GM10248 (cell line): ENCODE measurements at places on chromosomes 3 and 15.

DNA sequence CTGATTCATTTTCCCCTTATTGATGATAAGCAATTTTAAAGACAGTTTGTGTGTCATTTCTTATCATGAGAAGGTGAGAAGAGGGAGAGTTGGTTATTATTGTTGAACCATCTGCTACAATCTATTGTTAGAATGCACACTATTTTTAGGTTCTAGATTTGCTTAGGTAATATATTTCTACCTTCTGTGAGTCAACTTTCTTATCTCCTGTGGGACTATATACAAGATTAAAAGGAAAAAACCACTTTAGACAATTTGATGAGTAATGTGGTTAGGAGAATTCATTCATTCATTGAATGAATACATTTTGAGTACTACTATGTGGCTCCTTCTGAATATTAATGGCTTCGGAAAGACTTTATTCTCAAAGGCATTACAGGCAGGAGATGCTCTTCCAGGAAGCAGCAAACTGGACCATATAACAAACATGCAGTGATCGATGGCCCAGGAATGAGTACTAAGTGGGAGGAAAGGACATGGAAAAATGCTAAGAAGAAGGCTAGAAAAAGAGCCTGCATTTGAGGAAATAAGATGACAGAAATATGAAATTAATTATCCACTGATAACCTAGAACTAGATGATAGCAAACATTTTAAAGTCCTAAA is 22.4 kb downstream of the SPTSSB start:
- DNase-seq = no peak

- DNase-seq = no peak
These were observed 66.6 kb upstream of the ARL8B start for GRCh38 chr3:5055357-5056110.

GRCh38 chr3:16824081-16824696 is 60.6 kb upstream of the PLCL2 start:
- DNase-seq = peak; percentile 28

DNA sequence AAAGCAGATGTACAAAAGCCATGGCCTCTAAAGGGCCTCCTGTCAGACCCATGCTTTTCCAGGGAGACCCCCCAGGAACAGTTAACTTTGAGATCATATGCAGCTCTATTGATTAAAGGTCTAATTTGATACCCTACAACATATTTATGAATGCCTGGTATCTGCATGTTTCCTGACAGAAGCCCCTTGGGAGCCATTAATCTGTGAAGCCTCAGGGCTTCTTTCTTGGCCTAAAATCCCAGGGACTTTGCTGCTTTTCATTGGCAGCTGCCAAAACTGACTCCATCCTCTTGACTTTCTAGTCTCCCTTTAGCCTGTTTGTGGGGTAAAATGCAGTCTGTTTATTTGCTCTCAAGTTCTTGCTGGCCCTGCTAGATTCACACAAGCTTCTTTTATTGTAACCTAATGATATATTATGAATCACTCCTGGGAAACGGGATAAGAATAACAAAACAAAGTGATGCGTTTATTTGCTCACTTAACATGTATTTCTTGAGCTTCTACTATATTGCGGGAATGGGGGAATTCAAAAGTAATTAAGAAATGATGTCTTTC is 257.0 kb downstream of the LSAMP start:
- DNase-seq = no peak

GRCh38 chr15:42275780-42276391 is 2.7 kb upstream of the TMEM87A start:
- no peak for DNase-seq

GRCh38 chr15:33722005-33722672 is 246.2 kb upstream of the CHRM5 start:
- DNase-seq = no peak

- no peak for DNase-seq
These were observed 28.6 kb upstream of the ST8SIA2 start for GRCh38 chr15:92365084-92365483.

DNA sequence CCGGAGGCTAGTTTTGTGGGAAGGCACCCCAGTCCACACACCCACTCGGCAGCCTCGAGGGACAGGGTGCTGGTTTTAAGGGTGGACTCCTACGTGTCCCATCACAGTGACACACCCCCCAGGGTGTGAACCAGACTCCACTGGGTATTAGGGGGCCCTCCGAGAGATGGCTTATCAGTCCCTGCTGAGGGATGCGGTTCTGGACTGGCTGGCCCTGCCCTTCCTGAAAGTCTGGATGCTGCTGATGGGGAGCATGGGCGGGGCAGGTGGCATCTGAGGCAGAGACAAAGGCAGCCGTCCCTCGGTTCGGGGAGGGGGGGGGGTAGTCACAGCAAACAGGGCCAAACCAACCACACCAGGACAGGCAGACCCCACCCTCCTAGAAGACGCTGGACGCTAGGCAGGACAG is 939 bp upstream of the ULK3 start:
- DNase-seq = no peak

DNA sequence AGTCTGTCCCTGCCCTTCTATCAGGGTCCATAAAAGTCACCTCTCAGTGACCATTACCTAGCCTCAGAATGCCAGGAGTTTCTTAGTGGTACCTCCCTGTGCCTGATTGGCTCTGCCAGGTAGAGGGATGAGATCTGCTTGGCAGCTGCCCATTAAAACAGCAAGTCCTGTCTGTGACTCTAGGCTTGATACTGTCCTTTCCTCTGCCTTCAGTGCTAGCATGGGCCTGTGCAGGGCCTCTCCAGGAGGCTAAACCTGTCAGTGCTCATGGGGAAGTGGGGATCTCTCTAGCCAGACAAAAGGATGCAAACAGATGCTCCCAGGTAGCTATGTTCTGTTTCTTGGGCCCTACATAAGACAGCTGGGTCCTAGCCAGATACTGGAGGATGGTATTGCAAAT is 10.0 kb upstream of the MANF start:
- no peak for DNase-seq

DNA sequence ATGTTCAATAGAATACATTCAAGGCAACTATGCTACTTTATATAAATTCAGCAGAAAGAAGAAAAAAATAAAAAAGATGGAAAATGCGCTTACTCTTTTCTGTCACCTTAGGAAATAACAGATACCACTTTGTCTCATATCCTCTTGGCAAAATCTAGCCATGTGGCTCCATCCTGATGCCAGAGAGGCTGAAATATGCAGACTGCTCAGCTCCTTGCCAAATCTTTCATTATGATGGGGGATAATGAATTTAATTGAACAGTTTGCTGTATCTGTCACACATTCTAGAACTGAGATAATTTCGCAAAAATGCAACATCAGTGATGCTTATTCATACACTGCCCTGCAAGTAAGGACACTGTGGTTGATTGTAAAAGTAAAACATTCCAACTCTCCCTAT is 1081.5 kb downstream of the PLOD2 start:
- no peak for DNase-seq

GRCh38 chr15:91521548-91521947 is 332.0 kb upstream of the SLCO3A1 start:
- no peak for DNase-seq

- DNase-seq = no peak
These were observed 35.3 kb downstream of the TUBGCP4 start for GRCh38 chr15:43406189-43406588.

DNA sequence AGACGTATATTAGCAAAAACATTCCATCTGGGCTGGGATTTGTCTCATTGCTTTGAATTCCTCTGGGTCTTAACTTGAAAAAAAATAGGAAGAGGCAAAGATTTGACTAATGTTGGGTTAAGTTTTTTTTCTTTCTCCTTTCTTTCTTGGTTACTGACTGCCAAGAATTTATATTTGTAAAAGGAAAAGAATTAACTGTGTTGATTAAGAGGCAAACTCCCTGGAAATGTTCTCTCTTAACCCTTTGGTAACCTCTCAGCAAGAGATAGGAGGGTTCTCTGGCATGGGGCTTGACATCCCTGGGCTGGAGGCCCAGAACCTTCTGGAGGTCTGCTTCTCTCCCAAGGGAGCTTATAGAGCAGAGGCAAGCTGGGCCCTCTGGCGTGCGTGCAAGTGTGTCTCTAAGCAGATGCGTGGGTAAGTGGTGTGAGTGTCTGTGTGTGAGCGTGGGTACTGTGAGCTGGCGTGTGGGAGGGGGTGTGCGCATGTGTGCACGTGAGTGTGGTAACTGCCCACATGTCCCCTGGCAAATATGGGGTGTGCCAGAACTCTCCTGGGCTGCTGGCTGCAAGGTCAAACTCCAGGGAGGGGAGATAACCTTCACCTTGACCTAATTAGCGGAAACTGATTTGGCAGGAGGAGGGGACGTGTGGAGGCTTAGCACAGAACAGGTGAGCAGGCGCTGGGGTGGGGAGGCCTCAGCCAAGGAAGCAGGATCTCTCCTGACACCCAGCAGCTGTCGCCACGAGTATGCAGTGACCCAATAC is 49.4 kb upstream of the MAGEF1 start:
- DNase-seq = no peak

- DNase-seq = no peak
These were observed 94.6 kb downstream of the ZIC4 start for GRCh38 chr3:147311716-147312115.

GRCh38 chr15:99250001-99250400 is 620 bp upstream of the TTC23 start:
- no peak for DNase-seq

- peak; percentile 84 for DNase-seq
These were observed 46.7 kb downstream of the DZIP1L start for GRCh38 chr3:138068579-138069174.

DNA sequence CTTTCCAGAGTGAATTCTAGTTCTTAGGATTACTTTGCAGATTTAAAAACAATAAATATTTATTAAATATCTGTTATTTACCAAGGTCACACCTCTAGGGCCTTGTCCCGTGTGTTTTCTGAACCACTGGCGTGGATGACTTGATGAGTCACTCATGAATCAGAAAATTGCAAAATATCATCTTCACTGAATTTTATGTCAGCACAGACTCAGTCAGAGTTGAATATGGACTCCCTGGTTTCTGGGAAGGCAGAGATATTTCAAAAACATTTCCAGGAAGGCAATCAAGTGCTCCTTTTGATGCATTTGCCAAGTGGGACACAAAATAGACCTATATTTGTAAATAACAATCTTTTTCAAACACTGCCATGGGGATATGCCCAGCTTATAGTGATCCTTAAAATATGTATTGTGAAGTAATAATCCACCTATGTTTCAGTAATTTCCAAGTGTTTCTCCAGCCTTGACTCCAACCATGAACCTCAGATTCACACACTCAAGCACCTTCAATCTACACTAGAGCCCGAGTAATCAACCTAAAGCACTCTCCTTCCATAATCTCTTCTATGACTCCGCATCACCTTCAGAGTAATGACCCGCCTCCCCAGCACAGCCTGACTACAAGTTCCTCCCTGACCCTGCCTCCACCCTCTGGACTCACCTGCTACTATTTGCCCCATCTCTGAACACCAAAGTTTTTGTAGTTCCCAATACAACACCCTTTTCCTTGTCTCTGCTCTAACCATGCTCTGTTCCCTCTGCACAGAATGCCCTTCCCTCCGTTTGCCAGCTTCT is 24.3 kb downstream of the DPH3 start:
- DNase-seq = no peak

DNA sequence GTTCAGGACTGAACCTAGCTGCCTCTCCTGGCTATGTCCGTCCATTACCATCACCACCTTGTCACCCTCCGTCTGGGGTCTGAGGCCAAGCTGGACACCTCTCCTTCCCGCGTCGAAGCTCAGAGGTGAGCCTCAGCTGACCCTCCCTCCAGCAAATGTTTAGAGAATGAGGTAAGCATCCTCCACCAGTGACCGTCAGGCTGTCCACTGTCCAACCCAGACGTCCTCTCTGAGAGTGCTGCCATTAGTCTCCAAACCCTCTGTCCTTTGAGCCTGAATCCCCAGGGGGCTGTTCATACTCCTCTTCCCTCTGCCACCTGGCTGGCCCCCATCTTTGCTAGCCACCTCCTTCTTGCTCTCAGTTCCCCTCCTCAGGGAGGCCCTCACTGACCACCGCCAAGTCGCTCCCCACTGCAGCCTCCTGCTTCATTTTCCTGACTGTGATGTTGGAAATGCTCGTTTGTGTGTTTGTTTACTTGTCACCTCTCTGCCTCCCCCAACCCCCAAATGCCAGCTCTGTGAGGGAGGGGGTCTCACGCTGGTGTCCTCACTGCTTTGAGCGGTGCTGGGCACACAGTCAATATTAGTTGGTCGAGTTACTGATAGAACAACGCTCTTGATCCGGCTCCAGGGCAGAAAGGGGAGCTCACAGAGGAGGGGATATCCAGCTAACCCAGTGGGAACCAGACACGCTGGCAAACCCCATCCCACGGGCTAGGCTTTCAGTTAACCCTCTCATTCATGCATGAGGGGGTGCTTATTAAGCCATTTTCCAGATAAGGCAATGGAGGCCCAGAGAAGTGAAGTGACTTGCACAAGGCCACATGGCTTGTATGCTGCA is 64.9 kb downstream of the IQSEC1 start:
- no peak for DNase-seq

DNA sequence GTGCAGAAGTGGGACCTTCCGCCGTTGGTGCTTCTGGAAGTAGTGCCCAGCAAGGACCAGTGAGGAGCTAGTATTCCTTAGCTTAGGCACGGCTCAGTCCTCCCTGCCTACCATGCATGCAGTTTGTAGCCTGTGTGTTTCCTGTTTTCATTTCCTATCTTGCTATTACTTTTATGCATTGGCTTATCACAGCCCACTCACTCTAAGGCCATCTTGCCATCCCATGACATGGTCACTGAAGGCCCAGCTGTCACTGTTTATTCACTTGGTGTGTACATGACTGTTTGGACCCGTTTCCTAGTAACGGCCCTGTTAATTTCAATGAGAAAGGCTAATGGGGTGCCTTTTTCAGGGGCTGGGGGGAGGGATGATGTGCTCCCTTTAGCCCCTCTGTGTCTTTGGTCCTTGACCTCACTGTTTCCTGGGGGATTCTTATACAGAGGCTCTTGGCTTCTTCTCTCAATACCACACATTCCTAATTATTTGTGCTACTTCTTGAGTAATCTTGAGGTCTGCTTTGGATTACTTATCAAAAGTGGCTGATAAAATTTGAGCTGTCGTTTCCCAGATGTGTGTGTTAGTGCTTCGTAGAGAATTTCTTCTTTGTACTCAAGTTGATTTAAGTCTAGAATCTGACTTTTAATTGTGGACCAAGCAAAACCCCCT is 24.5 kb upstream of the TRAK1 start:
- peak; percentile 31 for DNase-seq

DNA sequence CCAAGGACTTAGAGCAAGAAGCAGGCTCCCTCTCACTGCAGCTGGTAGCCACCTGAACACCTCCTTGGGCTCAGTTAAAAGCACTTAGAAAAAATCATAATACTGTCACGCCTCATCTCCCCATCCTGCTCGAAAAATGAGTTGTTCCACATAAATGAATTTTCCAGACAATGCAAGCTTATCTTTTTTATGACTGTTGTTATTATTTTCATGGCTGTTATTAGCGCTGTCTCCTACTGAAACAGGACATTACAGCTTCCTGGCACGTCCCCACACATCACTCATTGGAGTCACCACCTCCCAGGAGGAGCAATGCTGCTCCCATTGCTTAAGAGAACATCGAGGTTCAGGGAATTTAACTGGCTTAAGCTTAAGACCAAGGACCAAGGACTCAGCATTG is 26.5 kb downstream of the CCDC33 start:
- DNase-seq = no peak

DNA sequence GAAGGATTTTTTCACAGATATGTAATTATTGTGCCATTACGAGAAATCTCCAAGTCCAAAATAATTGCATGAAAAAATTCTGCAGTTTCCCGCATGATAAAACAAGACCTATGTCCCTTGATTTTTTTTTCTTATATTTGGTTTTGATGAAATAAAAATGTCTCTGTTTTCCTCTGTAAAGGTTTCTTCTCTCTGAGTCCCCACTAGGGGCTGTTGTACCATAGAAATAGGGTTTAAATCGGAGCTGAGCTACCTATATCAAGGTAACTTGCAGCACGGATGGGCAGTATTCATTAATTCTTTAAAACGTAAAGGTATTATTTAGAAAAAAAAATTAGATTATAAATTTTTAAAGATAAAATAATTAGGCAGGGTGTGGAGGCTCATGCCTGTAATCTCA is 66.6 kb upstream of the IGF1R start:
- DNase-seq = no peak
